Stimulated activated CD4-positive, alpha-beta T cell treated with anti-CD3 and anti-CD28 coated beads, TNF-alpha, amount 100 ng/mL, for 4 hours (primary cell): ENCODE measurements at places on chromosomes 6 and 20.

DNA sequence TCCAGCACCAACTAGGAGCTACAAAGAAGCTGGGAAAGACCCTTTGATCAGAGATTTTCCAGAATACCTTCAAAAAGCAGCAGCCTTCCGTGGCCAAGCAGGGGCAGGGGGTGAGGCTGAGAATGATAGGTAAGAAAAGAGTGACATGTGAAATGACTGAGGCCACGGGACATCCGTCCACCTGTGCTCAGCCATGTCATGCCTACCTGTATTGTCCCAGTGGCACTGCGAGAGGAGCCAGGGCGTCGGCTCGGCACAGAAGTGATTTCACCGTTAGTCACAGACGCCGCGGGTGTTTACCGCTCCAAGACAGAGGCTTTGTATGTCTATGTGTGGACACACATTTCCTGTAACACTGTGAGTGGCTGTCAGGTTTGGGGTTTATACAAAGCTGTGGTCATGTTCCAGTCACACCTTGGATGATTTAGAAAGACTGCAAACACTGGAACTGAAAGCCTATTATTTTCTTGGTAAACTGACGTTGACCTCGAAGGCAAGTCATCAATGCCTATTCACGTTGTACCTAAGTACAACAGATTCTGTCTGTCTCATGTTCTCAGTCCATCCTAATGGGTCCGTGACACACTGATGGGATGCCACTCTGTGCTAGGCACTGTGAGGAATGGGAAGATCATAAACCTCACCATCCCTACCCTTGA is 32.1 kb upstream of the JAG1 start:
- DNase-seq: no peak

- DNase-seq: no peak
Measured at GRCh38 chr6:106439459-106439858, 78.9 kb downstream of the CRYBG1 start.

DNA sequence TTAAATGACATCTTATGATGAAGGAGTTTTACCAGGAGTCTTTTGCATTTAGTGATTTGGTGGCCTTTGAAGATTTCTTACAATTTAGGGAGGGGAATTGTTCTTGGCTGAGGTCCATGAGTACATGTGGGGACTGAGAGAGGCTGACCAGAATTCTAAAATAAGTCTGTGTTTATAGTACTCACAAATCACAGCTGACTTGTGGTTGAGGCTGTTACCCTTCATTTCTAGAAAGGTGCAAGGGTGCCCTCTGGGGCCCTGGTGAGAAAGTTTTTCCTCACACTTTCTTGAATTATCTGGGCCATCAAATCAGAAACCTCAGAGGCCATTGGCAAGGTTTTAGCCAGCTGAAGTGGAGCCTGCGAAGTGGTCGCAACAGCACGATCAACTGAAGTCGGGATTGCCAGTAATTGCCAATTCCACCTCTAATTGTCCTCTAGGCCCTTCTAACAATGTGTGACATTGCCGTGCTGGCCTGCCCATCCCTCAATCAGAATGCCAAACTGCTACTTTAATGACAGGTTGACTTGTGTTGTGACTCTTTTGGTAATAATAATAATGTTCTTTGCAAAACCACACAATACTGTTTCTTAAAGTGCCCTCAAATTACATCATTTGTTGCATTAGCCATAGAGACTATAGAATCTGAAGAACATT is 221.6 kb downstream of the OGFRL1 start:
- no peak for DNase-seq

GRCh38 chr20:44805979-44806620 is 4.2 kb downstream of the RIMS4 start:
- no peak for DNase-seq

- DNase-seq: no peak
Measured at GRCh38 chr6:4309540-4309939, 174.2 kb upstream of the ECI2 start.

- no peak for DNase-seq
Measured at GRCh38 chr6:116888732-116889360, 11.8 kb downstream of the RFX6 start.

GRCh38 chr6:149060985-149061760 is 256.3 kb upstream of the TAB2 start:
- DNase-seq: no peak

DNA sequence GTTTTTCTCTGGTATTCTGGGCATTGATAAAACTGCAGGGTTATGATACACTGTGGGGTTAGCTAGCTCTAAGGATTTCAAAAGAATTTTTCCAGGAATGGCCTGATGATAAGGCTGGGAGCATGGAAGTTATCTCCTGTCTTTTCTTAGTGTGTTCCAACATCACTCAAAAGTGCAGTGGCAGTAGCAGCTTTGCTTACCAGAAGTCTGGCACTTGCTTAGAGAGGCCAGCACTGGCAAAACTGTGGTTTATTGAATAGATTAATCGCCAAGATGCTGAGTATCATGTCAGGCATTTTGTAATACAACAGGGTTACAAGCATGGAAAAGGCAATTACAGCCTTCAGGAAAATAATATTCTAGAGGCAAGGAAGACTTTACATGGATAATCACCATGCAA is 719.5 kb upstream of the GJE1 start:
- no peak for DNase-seq

DNA sequence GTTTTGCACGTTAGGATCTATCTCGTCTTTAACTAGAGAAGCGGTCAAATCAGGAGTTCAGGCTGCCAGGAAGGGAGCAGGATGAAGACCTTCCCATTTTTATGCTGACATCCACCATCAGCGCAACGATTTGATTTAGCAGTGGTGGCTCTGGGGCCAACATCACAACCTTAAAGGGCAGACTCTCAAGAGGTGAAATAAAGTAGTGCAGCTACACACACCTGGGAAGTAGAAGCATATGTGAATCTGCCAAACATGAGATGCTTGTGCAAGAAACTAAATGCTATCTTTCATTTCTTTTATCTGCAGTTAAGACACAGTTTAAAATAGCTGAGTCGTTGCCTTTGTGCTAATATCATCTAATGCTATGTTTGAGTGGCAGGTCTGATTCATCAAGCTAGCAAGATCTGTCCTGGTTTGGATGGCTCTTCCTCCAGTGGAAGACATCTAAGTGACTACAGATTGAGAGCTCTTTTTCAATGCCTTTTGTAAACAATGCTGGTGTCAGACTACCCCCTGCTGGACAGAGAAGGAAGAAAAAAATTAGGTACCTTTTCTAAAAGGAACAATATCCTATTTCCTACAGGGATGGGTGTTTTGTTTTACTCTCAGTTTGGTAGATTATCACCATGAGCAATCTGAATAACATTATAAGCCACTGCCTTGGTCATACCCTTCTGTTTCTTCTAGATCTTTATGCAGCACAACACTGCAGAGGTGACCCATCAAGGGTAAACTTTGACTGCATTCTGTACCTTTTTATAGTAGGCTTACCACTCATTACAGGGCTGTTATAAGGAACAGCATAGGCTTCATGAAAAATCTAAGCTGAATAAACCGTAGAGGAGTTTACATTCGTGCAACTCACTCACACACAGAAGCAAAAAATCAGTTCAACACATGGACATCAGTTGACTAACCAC is 171.6 kb upstream of the FBXL4 start:
- no peak for DNase-seq

DNA sequence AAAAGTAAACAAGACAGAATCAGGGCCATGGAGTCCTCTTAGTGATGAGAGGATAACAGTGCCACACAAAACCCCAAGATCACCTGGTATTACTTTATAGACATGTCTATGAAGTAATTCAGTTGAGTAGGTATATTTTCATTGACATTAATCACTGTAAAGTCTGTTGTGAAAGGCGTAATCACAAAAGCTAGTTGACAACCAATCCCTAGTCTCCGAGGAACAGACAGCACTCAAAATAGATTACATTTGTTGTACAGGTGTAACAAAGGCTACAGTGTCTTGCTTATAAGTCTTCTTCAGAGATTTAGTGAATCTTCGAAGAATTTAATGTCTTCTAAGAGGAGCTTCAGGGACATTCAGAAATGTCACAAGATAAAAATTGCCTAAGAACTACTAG is 120.1 kb downstream of the TMEM200A start:
- no peak for DNase-seq

GRCh38 chr6:105078386-105078708 is 101.5 kb downstream of the POPDC3 start:
- DNase-seq: no peak

DNA sequence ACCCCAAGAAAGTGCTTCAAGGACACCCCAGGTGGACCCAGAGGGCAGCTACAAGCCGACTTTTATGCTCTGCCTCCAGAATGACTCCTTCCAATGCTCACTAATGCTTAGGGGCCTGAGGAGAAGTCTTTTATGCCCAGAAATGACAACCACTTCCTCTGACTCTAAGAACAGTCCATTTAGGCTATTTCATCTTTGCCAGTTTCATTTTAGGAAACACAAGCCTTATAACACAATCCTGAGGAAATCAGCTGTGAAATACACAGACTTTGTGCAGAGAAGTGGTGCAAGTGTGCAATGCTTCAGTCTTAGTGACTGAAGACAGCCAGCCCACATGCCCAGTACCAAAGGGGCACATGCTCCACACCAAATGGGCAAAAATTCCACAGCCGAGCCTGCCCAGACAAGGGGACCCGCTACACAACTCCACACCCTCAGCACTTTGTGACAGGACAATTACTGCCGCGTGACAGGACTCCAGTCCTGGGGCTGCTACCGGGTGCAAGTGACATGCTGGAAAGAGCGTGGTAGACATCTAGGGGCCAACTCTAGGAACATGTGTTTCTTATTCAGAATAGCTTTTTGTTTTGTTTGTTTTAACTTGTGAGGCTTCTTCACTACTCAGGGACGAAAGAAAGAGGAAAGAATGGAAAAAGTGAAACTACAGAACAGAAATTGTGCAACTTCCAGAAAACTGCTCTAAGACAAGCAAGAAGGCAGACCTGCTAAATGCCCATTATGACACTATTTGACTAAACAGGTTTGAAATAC is 28.2 kb upstream of the PLAGL1 start:
- DNase-seq: no peak

GRCh38 chr6:41975276-41975675 is 33.7 kb upstream of the CCND3 start:
- DNase-seq: no peak

DNA sequence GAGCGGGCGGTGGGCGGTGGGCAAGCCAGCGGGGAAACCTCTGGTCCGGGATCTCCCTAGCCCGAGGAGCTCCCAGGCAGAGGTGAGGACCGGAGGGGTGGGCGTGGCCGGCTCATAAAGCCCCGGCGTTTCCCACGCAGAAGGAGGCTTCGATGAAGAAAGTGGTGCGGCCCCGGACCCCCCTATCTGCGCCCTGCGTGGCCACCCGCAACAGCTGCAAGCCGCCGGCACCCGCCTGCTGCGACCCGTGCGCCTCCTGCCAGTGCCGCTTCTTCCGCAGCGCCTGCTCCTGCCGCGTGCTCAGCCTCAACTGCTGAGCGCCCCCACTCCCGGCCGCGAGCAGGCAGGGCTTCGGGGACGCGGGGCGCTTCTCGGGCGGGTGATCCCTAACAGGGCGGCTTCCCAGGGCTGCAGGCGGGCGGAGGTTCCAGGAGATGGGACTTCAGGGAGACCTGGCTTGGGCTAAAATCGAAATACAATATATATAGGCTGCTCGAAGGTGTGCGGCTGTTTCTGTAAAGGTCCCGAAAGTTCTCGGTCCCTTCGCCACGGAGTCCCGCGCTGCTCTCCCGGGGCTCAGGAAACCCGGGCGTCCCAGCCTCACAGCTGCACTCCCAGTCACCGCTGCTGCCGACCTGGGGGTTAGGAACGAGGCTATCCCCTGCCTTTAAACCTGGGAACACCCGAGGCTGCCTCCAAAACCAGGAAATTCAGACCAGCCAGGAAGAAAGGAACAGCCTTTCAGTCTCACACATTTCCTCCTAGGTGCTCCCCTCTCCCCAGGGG is 27.8 kb downstream of the ASIP start:
- peak; percentile 4 for DNase-seq

DNA sequence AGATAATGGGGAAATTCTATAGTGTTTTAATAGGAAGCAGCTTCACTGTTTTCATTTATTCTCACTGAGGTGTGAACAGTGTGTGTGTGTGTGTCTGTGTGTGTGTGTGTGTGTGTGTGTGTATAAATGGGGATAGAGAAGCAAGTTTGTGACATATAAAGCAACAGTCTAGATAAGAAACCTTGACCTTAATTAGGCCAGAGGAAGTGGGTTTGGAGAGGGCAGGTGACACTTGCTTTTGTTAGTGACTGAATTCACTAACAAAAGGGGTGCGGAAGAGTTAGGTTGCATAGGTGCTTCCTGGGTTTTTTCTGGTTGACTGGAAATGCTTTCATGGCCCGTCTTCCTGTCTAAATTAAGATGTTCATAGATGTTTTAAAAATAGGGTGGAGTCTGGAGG is 515.7 kb upstream of the FLRT3 start:
- DNase-seq: no peak

GRCh38 chr6:6742535-6742934 is 154.0 kb downstream of the LY86 start:
- no peak for DNase-seq

GRCh38 chr6:142846459-142846831 is 98.5 kb downstream of the HIVEP2 start:
- DNase-seq: no peak

GRCh38 chr6:54515713-54516112 is 207.5 kb downstream of the TINAG start:
- DNase-seq: no peak

- DNase-seq: no peak
Measured at GRCh38 chr6:35024551-35025054, 116.5 kb downstream of the TCP11 start.

DNA sequence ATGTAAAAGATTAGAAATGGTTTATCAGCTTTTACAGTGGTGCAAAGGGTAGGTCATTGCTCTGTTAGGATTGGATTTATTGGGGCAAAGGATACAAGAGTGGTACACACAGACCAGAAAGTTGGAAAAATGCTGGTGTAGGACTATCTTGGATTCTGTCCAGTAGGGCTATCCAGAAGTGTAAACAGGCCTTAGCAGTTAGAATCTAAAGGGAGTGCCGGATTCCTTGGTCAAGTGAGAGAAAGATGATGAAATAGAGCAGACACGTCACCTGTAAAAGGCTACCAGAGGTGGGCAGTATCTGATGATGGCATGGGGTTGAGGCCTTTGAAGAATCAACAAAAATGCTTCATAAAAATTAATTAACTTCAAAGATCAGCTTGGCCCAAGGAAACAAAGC is 975.9 kb downstream of the KIF16B start:
- DNase-seq: no peak

GRCh38 chr6:122007339-122007738 is 392.1 kb upstream of the HSF2 start:
- DNase-seq: no peak

GRCh38 chr6:90611543-90612312 is 24.9 kb upstream of the MAP3K7 start:
- DNase-seq: no peak
